DMS53 (cell line): ENCODE measurements at places on chromosomes 6 and 20.
A peak's percentile ranks its signal among the peaks of the same experiment; 100 is the strongest.

DNA sequence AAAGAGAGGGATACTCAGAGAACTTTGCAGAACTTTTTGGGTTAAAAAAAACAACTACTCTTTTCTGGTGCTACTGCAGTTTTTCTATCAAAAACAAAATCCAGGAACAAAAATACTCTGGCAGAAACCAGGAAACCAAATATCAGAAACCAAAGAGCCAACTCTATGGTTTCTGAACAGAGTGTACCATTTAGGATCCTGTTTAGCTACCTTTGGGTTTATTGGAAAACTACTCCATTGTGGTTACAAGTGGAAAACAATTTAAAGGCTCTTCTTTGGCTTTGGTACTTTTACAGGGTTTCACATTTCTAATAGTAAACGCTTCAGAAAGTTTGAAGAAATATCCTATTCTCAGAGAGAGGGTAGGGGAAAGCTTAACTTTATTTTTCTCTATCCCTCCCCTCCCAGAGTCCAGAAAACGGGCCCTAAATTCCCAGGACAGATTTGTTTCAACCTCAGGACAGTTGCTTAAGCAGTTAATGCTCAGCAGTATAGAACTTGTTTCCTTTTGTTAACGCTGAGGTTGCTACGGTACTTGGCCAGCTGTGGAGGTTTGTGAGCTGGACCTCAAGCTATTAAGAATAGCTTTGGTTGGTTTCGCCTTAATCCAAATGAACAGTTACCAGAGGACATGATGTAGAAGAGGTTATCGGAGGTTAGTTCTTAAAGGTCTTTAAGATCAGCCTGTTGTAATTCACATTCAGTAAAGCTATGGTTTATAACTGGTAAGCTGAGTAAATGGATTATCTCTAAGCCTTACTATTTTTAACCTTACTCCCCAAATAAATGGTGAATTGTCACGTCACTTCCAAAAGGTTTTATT, 47.9 kb downstream of the FOXO3 start:
- DNase-seq: no peak

- no peak for DNase-seq
Observed at GRCh38 chr6:69063401-69063800, 428.3 kb downstream of the ADGRB3 start.

GRCh38 chr6:45586216-45587171, 208.8 kb upstream of the SUPT3H start:
- DNase-seq: no peak

GRCh38 chr20:10909803-10910202, 236.0 kb upstream of the JAG1 start:
- no peak for DNase-seq

DNA sequence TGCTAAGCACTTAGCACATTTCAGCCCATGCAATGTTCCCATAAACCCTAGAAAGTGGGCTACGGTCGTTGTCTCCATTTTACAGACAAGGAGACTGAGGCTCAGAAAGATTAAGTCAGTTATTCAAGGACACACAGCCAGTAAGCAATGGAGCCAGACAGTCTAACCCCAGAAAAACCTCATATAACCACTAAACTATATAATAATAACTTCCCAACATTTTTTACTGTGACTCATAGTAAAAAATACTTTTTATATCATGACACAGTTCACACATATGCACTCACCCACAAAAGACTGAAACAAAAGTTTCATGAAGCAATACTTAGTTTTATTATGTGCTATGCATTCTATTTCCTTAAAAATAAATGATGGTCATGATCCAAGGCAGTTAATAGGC, 66.2 kb upstream of the EYA2 start:
- no peak for DNase-seq

- DNase-seq: no peak
Observed at GRCh38 chr6:110636781-110637180, 160.4 kb upstream of the SLC22A16 start.

DNA sequence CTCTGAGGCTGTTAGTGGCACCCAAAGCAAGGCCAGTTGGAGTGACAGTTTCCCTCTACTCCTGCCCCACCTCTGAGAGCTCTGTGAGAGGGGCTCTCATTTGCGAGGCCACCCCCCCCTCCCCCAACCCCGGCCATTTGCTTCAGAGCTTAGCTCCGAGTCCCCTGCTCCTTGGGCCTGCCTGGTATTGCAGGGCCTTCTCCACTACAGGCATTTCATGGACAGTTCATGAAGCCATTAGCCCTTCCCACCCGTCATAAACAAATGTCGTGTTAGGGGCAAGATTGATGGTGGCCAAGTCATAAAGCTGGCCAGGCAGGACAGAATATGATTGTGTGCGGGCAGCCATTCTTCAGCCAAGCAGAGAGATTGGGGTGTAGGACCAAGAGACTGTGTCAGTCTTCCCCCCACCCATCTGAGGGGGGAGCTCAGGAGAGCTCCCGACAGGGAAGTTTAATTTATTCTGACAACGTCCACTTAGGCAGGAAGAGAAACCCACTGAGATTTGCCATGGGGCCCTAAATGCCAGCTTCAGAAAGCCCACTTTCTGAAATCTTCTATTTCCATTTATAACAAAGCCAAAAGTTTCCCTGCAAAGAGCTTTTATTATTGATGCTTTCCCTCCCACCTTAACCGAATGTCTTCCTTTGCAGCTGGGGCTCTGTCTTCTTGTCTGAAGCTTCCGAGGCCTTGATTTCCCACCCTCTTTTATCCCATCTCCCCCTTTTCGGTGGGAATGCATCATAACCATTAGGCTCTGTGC, 7.2 kb downstream of the FOXC1 start:
- no peak for DNase-seq

DNA sequence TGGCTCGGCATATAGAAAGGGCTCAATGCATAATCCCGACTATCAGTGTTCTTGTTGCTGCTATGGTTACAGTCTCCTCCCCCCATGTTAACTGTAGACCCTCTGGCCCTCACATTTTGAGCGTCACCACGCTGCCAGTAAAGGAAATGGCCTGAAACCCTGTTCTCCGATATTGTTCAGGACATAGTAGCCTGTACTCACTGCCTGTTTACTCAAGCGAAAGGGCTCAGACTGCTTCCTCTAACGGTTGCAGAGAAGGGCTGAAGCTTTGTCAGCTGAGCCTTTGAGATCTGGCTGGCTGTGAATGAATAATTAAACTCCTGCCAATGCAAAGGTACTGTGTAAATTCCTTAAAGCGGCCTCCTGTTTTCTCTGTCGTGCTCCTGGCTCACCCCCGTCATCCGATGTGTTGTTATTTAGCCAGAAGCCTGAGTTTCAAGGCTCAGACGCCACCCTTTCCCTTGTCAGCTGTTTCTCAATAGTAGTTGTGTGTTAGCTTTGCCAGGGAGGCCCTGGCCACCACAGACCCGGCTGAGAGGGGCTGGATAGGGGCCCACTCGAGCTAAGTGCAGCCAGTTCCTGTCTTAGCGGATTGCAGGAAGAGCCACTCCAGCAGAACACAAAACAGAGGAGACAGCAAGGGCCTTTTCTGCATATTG, 31.2 kb upstream of the RALGAPA2 start:
- peak; percentile 46 for DNase-seq

- peak; percentile 75 for DNase-seq
Observed at GRCh38 chr6:139028658-139029469, at the start of gene ABRACL. ABRACL (plus strand) TSS chr6:139028745; CDS start chr6:139034161, 5,416 bp downstream.

- no peak for DNase-seq
Observed at GRCh38 chr20:24668384-24668702, 198.9 kb downstream of the SYNDIG1 start.

- DNase-seq: no peak
Observed at GRCh38 chr6:144746902-144747469, 461.9 kb downstream of the UTRN start.

GRCh38 chr6:166613027-166613426, 14.0 kb downstream of the RPS6KA2 start:
- no peak for DNase-seq

GRCh38 chr20:41480054-41480770, 113.6 kb upstream of the EMILIN3 start:
- DNase-seq: peak; percentile 58

- DNase-seq: no peak
Observed at GRCh38 chr20:32114305-32114960, 4.9 kb downstream of the TM9SF4 start.

GRCh38 chr6:149264629-149265028, 52.9 kb upstream of the TAB2 start:
- peak; percentile 94 for DNase-seq

DNA sequence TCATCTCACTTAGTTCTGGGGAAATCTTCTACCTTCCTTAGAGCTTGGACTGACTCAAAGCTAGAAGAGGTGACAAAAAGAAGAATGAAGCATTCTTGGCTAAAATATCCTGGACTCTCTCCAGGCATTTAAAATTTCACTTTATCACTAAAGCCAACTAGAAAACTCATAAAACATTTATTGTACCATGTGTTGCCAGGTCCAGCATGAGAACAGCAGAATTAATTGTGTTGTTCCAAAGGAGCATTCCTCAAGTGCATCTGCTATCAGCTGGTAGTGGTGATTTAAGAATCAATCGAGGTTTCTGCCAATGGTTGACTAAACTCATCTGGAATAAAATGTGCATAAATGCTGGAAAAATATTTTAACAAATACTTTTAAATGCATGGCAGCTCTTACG, 147.3 kb upstream of the SSTR4 start:
- no peak for DNase-seq

- DNase-seq: peak; percentile 56
Observed at GRCh38 chr6:145028144-145028818, 707.0 kb downstream of the EPM2A start.

DNA sequence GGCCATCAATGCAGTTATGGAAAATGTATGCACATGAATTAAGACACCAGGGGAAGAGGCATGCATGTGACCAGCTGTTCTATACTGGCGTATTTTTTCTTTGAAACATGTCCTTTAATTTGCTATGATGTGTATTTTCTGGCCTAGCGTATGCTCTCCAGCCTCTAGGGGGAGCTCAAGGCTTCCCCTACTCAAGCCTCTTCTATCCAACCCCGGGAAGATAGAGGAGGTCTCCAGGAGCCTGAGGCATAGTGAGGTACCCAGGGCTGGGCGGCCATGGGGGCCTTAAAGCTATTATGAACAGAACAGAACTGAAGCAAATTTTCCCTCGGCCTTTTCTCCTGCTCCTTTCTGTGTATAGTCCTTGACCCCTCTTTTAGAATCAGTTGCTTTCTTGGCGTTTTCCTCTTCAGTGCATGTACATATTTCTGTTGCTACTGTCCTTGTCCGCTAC, 528.9 kb downstream of the MAFB start:
- DNase-seq: peak; percentile 68

GRCh38 chr6:117272891-117273290, 7.5 kb downstream of the VGLL2 start:
- no peak for DNase-seq

- DNase-seq: no peak
Observed at GRCh38 chr6:55379895-55380294, 52.6 kb downstream of the GFRAL start.

DNA sequence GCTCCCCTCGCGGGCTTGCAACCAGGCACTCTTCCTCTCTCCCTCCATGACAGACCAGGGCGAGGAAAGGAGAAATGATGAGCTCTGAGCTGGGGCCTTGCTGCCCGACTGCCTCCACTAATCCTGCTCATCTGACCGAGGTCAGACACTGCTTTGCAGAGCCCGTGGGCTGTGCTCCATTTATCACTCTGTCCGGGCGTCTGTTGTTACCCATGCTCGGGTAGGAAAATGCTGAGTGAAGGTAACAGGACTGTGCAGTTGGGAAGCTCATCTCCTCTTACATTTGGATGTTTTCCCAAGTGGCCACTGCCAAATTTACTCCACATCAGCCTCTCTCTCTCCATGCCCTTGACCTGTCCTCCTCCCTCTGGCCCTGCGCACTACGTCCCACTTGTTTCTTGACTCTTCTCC, 14.6 kb downstream of the RPS6KA2 start:
- no peak for DNase-seq

- no peak for DNase-seq
Observed at GRCh38 chr6:28580475-28580874, 54.8 kb downstream of the GPX5 start.

GRCh38 chr6:5764401-5764955, 242.2 kb downstream of the NRN1 start:
- DNase-seq: no peak
